ENCODE measurements at places on chromosomes 5 and 9.

DNA sequence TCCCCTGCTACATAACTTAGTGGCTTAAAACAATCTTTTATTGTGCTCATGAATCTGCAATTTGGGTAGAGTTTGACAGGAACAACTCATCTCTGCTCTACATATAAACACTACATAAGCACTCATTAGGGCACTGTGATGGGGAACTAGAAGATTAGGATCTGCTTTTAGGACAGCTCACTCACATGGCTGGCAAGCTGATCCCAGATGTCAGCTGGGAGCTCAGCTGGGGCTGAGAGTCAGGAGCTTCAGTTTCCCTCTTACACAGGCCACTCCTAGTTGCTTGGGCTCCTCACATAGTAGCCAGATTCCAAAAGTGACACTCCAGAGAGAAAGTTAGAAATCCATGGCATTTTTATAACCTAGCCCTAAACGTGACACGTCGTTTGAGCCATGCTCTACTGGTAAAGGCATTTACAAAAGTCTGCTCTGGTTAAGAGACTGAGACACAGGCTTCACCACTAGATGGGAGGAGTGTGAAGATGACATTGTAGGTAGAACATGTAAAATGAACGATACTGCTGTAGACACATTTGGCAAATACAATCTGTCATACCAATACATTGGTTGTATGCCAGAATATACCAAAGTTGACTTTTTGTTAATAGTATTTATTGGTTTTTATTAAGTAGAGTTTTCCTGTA is 23.6 kb downstream of the SCAI start:
- DNase-seq: no peak

GRCh38 chr9:75471549-75472114 is 383.3 kb downstream of the OSTF1 start:
- DNase-seq: no peak

DNA sequence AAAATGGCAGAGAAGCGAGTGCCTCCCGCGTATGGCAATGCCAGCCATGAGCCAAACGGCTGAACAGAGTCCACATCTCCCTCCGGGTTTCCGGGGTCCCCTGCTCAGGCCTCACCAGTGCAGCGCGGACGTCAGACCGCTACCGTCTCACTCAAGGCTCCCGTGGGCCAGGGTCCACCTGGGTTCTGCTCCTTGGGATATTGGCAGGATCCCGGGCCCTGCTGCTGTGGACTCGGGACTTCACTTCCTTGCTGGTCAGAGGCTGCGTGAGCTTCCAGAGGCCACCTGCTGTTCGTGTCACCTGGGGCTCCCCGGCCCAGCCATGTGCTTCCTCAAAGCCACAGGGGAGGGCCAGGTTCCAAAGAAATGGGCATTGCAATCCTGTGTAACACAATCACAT is 38.4 kb upstream of the CLPTM1L start:
- no peak for DNase-seq

DNA sequence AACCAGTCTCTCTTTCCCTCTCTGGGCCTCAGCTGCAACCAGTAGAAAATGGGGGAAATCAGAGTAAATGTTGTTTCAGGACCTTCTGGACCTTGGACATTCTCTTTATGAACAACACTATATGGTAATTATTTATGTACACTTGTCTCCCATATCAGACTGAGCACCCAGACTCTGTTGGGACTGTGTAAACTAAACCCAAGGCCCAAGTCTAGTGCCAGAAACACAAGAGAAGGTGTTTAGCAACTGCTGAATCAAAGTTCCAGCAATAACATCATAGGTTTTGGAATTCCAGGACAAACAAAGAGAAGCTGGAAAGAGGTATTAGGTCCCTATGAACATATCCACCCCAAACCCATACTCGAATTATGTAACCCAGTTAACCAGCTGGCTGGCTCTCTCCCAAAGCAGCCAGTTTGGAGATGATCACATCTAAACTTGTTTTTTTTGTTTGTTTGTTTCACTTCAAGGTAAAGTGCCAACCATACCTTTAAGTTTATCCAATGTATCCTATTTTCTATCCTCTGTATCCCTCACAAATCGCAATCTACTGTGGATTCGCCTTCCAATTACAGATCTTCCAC is 1.9 kb upstream of the RNF38 start:
- DNase-seq: no peak

GRCh38 chr5:74196233-74196632 is 444.3 kb downstream of the ENC1 start:
- DNase-seq: no peak

- no peak for DNase-seq
Observed at GRCh38 chr5:133147815-133148567, 96.2 kb downstream of the HSPA4 start.

DNA sequence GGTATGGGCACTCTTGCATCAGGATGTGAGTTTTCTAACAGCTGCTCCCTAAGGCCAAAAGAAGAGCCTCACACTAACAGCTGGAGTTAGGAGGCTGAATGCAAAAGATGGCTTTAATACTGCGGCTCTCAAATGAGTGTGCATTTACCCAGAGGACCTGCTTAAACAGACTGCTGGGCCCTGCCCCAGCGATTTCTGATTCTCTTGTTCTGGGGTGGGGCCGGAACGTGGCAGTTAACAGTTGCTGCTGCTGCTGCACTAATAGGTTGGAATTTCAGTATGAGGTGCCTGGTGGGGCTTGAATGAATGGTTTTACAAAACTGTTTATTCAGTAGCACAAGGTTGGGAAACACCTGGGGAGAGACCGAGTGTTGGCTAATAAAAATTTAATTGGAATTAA is 26.1 kb downstream of the HMGCR start:
- no peak for DNase-seq

GRCh38 chr9:121286973-121287741 is 19.2 kb downstream of the GSN start:
- peak; percentile 29 for DNase-seq

- DNase-seq: no peak
Observed at GRCh38 chr9:124133727-124134126, 122.2 kb downstream of the LHX2 start.

DNA sequence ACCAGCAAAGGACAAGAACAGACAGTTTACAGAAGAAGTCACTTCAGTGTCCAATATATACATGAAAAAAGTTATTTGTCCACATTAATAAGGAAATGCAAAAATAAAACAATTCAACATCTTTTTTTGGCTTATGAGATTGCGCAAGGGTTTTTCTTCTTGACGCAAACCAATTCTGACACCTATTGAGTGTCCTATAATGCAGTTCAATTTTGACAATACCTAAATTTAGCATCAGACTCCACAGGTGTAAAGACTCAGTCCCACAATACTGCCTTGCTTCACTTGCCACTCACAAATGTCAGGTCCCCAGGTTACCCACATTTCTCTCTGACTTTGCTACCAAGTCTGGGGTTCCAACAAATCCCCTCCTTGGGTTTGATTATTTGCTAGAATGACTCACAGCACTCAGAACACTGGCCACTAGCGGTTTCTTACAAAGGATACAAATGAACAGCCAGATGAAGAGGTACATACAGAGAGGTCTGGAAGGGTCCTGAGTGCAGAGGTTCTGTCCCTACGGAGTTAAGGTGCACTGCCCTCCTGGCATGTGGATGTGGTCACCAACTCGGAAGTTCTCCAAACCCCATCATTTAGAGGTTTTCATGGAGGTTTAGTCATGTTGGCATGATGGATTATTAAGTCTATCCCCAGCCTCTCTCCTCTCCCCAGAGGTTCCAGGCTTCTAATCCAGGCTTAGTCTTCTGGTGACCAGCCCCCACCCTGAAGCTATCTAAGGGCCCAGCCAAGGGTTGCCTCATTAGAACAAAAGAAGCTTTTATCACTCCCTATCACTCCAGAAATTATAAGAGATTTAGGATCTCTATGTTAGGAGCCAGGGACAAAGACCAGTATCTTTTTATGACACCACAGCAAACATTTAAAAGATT is 27.0 kb upstream of the SLC22A5 start:
- DNase-seq: no peak

DNA sequence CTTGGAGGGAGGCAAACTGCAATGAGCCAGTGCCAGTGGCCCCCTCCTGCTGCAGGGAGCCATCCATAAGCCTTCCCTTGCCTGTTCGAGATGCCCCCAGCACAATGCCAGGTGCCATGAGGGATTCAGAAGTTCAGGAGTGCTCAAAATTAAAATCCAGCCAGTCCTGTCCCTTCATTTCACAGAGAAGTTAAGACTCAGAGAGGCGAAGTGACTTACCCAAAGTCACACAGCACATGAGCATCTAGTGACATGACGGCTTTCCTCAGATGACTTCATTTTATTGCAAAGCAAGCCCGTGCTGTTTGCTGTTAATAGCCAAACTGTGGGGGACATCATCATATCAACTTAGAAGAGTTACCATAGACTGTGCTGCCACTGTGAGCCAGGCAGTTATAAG is 69.3 kb upstream of the SAP30L start:
- DNase-seq: no peak

DNA sequence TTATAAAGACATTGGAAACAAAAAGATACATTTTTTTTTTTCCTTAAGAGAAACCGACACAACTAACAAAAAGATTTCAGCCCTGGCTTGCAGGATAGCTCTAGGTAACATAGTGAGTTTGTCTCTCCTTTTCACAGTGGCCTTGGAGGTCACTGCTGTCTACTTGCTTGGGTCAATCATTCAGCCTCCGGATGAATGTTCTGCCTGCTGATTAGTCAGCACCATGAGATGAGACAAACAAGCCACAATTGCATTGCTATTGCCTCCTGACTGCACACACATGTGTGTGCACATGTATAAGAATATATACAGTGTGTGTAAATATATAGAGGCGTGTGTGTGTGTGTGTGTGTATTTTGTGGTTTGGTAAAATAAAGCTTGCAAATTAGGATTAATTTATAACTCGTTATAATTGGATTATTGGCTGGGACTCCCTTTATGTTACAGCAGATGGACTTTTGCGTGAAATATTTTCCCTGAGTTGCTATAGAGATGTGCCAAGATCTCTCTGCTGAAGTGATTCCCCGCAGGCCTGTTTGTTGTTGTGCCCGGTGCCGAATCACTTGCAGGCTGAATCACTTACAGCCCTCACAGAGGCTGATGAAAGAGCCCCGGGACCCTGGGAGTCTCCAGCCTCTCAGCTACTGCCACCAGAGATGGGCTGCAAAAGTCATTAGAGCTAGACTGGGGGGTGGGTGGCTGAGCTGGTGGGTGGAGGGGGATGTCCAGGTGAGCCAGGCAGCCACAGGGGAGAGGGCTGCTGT is 161.2 kb downstream of the FGF18 start:
- no peak for DNase-seq

GRCh38 chr5:2909035-2909434 is 157.6 kb upstream of the IRX2 start:
- no peak for DNase-seq

- DNase-seq: no peak
Observed at GRCh38 chr5:553874-554273, 29.6 kb upstream of the SLC9A3 start.

DNA sequence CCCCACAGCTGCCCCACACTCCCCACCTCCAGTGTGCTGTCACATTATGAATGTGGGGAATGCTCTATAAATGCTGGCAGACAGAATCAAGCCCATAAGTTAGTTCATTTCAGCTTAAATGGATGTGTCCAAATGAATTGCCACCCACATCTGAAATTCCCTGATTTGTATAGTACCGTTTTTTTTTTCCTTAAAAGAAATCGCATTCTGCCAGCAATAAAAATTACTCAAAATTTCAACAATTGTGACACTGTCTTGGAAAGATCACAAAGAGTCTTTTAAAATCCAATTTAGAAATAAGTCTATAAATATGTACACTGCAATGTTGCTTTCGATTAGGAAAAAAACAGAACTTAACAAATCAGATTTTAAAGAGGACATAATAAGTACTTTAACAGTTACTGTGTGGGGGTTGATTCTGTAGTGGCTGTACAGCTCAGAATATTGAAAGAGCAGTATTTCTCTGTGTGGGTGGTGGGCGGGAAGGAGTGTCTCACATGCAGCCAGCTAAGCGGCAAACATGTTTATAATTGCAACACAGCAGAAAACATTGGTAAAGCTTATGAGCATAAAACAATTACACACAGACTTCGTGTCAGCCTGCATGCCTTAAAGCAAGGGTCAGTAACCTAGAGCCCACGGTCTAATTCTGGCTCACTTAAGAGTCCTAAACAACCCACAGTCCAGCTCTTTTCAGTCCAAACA is 24.9 kb upstream of the CSNK1G3 start:
- DNase-seq: no peak

GRCh38 chr5:21574438-21574837 is 1278.7 kb downstream of the CDH12 start:
- no peak for DNase-seq

DNA sequence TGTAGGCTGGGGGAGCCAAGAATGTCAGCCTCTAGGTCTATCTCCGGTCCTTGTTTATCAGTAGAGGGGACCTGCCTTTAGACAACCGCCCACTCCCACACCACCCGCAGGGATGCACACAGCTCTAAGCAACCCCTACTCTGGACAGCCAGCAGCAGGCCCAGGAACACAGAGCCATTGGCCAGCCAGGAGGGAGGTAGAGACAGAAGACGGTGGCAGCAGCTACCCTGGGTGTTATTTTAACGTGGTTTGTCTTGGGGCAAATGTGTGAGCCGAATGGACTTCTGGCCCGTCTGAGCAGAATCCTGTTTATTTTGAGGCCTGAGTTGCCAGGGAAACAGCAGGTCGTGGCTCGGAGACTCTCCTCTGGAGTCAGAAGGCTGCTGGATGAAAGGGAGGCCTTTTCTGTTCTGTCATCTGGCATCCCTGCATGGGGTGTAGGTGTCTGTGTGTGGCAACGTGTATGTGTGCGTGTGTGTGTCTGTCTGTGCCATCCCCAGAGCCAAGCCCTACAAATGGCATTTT is 382 bp upstream of the FGF1 start:
- DNase-seq: no peak

GRCh38 chr5:8686707-8687106 is 817.8 kb downstream of the MTRR start:
- no peak for DNase-seq

GRCh38 chr9:134384811-134385479 is 58.7 kb downstream of the RXRA start:
- DNase-seq: no peak

DNA sequence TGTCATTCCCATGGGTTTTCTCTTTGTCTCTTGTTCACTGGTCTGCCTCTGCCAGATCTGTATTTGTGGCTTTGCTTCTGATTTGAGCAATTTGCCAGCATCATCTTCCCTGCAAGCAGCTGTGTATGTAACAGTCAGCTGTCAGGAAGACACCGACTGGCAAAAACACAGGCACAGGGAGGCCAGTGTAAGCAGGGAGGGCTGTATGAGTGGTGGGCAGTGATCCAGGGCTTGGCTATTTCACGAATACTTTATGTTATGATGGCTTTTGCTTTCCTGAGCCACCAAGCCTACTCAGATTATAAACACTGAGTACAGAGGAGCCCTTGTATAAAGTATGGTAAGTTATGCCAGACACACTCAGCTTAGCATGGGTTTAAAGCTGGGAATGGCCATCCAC is 11.6 kb downstream of the BNIP1 start:
- DNase-seq: no peak

- DNase-seq: no peak
Observed at GRCh38 chr9:34983209-34983608, 6.3 kb upstream of the DNAJB5 start.

DNA sequence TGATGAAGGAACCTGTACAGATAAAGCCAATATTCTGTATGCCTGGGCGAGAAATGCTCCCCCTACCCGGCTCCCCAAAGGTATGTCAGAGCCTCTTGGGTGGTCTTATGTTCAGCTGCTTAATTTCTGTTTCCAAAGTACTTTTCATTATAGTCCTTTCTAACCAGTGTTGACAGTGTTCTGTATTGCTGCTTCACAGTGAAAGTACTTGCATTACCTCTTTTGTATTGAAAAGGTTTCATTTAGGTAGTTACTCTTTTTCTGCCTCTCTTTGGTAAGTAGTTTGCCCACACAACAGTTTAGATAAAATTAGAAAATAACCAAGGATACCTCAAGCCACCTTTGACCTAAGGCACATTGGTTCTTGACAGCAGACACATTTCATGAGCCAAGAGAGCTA is 169.9 kb downstream of the PAM start:
- DNase-seq: no peak
